ENCODE measurements at places on chromosomes 2 and 18.

GRCh38 chr2:131418625-131419024 lies 54.7 kb upstream of the RAB6D start:
- no peak for DNase-seq

DNA sequence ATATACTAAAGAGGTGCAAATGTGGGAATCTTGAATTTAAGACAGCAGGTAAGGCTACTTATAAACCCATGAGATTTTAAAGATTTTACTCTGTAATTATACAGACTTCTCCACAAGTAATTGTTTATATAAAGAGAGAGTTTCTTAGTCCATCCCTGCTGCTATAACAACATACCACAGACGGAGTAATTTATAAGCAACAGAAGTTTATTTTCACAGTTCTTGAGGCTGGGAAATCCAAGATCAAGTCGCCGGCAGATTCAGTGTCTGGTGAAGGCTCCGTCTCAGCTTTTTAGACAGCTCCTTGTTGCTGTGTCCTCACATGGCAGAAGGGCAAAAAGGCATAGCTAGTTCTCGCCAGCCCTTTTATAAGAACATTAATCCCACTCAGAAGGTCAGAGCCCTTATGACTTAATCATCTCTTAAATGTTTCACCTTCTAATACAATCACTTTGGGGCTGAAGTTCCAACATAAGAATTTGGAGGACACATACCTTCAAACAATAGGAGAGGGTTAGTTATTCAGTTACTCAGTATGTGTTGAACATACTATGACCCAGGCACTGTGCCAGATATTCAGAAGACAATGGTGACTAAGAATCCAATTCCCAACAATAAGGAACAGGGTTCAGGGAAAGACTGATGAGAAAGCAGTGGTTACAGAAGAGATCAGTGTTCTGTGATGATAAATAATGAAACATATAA lies 466.0 kb downstream of the RIT2 start:
- no peak for DNase-seq

DNA sequence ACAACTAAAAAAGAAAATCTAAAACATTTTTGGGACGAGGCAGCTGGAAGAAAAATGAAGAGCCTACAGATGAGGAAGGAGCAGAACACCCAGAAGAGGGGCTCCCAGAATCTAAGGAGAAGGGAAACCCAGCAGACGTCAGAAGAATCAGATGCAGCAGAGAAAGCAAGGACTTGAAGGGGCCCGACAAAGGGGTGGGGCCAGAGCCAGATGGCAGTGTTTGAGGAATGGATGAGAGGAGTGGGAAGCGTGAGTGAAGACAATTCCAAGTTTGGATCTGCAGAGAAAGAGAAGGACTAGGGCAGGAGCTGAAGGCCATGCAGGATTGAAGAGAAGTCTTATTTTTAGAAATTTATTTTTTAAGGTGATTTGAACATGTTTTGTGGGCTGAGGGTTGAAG lies 19.3 kb downstream of the PTMA start:
- DNase-seq, result no peak

GRCh38 chr2:23434721-23435121 lies 49.7 kb downstream of the KLHL29 start:
- no peak for DNase-seq

DNA sequence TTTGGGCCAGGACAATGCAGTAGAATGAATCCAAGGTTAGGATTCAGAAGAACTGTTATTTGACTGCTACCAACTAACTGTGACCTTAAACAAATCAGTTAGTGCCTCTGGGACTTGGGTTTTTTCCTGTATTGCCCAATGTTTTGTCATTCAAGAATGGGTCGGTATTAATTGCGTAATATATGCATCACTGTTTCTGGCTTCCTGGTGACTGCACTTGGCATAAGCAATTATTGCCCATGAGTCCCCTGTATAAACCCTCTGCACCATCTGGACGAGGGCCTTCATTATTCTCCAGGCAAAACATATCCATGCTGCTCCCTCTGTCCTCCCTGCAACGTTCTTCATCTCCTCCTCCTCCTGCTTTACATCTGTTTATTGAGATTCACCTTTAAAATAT lies 255.8 kb upstream of the LRRTM1 start:
- no peak for DNase-seq

- DNase-seq, result no peak
Observed at GRCh38 chr2:233011702-233012131, 1.3 kb downstream of the NGEF start.

Measured in GM04504 (cell line).